ENCODE measurements at places on chromosomes 7 and 10.
A peak's percentile ranks its signal among the peaks of the same experiment; 100 is the strongest.

DNA sequence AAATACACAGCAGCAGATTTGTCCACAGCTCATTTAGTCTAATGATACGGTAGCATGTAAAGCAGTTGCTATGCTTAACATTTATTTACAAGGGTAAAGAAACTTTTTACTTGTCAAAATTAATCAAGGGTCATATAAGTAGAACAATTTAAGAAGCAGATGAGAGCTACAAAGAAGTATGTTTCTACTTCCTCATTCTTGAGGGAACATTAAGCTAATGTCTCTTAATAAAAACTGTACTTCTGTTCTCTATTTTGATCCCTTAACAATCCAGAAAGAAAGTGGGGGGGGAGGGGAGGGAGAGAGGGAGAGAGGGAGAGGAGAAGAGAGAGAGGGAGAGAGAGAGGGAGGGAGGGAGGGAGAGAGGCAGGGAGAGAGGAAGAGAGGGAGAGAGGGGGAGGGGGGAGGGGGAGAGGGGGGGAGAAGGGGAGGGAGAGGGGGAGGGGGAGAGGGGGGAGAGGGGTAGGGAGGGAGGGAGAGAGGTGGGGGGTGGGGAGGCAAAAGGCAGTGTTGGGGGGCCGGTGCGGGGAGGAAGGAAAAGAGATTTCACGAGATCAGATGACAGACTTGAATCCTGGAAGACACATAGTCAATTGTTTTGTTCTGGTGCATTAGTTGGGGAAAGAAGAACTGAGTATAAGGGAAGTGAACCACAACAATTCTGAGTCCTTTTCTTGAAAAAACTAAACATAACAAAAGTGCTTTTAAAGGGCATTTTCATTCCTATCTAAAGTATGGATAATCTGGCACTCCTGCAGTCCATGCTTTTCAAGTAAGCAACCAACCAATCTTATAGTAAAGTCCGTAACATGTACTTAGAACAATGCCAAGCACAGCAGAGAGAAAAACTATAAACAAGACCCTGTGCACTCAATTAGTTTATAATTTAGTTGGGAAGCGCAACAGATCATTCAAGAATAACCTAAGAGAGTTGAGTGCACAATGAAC is 128.0 kb downstream of the USP6NL start:
- peak; percentile 46 for DNase-seq

- no peak for DNase-seq
These were observed 6.3 kb upstream of the PILRB start for GRCh38 chr7:100351657-100352058.

- DNase-seq, result no peak
These were observed 365.2 kb upstream of the MEOX2 start for GRCh38 chr7:16051561-16052255.

DNA sequence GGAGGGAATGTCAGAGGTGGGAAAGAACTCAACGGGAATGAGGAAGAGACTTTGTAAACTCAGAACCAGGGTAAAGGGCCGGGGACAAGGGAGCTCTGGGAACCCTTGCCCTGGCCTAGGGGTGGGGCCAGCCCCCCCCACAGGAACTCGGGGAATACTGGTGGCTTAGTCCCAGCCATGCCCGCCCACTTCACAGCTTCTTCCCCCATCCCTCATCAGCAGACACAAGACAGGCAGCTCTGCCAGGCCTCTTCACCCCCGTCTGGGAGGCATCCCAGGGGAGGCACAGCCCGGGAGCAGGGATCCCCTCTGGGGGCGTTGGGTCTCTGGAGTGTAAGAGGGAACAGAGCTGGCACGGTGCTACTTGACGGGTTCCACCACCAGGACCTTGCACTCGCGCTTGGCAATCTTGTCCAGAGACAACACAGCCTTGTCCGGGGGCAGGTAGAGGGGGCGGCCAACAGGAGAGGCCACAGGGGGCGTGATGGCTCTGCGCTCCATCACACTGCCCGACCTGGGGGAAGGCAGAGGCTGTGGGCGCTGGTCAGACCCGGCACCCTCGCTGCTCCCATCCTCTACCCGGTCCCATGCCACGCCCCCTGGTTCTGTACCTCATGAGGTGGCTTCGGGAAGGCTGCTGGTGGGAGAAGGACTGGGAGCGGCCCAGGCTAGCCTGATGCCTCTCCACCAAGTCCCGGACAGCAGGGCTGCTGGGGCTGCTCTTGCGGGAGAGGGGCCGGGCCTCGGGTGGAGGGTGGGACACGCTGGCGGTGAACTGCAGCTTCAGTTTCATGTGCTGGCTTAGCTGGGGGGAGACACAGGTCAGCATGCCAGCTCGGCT is 3.7 kb downstream of the TRAPPC14 start:
- no peak for DNase-seq

DNA sequence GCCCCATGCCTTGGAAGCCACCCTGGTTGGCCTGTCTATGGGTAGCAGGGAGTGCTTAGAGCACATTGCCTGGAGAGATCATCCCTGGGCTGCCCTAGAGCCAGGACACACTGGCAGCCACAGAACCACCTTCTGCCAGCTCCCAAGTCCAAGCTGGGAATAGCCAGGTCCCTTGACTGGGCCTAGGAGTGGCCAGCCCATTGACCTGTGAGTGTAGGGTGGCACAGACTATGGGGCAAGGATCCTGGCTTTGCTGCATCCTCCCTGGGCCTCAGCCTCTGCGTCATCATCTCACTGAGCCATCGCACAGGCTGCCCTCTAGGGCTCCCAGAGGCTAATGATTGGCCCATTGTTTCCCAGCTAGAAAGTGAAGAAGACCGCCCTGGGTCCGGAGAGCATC is 7.0 kb downstream of the AQP1 start:
- peak; percentile 36 for DNase-seq

DNA sequence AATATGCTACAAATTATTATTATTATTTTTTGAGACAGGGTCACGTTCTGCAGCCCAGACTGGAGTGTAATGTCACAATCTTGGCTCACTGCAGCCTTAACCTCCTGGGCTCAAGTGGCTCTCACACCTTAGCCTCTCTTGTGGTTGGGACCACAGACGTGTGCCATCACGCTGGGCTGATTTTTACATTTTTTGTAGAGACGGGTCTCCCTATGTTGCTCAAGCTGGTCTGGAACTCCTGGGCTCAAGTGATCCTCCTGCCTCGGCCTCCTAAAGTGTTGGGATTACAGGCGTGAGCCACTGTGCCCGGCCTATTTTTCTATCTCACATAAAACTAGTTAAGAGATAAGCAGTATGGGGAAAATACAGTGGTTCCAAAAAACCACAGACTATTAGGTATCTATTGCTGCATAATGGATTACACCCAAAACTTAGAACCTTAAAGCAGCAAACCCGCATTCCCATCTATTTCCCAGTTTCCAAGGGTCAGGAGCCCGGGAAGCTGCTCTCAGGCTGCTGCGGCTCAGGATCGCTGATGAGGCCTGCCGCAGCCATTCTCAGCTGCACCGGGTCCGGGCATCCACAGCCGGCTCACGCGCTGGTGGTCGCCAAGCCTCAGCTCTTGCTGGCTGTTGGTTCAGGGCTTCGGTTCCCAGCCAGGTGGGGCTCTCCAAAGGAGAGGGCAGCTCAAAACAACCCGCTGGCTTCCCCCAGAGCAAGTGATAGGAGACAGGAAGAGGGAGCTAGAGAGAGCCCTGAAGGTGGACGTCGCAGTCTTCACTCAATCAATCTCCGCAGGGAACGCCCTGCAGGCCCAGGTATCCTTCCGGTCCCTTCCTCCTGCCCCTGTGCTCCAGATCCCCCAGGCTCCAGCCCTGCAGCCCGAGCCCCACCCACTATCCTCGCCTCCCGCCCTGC is 128.2 kb downstream of the UBE2H start:
- no peak for DNase-seq

- no peak for DNase-seq
These were observed 395.9 kb downstream of the GRM8 start for GRCh38 chr7:126856691-126857291.

GRCh38 chr7:158251061-158251965 is 336.3 kb downstream of the PTPRN2 start:
- DNase-seq, result no peak

- no peak for DNase-seq
These were observed 24.5 kb upstream of the ELAPOR2 start for GRCh38 chr7:87083865-87084519.

GRCh38 chr10:129993621-129994020 is 29.5 kb upstream of the EBF3 start:
- no peak for DNase-seq

DNA sequence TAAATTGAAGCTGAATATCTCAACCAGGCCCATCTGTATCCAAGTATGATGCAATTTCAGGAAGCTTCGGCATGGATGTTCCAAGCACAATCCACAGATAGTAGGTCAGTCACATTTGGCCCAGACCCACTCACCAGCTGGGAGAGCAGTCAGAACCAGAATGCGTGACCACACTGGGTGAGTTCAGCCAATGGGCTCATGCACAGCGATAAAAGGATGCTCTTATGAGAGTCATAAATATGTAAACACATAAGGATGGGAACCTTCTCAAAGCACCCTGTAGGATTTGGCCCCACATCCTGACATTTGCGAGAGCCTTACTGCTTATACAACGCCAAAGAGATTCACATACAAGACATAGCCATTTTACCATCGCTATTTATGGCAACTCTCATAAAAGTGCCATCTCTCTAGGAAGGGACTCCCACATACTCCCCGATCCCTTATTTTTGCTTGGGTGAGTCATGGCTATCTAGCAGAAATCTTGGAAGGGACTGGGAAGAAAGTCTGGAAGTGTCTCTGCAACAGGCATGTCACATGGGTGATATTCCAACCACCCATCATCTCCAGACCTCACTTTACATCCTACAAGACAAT is 3.0 kb downstream of the AFAP1L2 start:
- DNase-seq, result peak; percentile 28

DNA sequence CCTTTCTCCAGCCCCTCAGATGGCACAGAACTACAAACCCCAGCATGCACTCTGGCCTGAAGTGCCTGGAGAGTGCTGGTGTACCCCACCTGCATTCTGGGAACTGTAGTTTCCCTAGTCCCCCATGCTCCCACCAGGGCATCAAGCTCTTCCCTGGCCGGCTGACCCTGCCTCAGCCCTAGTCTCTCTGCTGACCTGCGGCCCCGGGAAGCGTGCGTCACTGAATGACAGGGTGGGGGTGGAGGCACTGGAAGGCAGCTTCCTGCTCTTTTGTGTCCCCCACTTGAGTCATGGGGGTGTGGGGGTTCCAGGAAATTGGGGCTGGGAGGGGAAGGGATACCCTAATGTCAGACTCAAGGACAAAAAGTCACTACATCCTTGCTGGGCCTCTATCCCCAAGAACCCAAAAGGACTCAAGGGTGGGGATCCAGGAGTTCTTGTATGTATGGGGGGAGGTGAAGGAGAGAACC is 2.1 kb downstream of the NOS3 start:
- DNase-seq, result no peak

- DNase-seq, result peak; percentile 32
These were observed 13.2 kb downstream of the PCLO start for GRCh38 chr7:83149466-83149865.

DNA sequence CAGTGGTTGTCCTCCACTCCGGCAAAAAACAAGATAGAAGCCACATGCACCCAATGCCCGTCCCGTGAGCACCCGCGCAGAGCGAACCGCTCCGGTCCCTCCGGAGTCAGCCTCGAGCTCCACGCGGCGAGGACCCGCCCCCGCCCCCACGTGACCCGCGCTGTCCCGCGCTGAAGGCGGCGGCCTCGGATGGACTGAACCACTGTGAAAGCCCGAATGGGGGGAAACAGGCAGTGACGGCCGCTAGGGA is 766 bp upstream of the EIF3B start:
- DNase-seq, result peak; percentile 83

DNA sequence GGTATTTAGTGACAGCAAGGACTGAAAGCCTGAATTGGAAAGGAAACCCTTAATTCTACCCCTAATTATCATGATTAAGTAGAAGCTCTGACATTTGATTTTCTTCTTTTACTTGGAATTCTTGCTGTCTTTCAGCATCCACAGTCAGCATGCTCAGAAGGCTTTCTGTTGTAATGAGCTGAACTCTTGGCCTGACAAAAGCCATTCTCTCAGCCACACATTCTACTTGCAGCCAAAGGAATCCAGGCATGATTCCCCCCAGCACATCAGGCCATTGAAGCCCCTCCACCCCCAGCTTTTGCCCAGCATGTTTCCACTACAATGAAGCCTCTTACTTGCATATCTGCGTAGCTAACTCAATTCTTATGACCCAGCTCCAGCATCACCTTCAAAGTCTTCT is 94.3 kb upstream of the FRMD4A start:
- DNase-seq, result no peak

DNA sequence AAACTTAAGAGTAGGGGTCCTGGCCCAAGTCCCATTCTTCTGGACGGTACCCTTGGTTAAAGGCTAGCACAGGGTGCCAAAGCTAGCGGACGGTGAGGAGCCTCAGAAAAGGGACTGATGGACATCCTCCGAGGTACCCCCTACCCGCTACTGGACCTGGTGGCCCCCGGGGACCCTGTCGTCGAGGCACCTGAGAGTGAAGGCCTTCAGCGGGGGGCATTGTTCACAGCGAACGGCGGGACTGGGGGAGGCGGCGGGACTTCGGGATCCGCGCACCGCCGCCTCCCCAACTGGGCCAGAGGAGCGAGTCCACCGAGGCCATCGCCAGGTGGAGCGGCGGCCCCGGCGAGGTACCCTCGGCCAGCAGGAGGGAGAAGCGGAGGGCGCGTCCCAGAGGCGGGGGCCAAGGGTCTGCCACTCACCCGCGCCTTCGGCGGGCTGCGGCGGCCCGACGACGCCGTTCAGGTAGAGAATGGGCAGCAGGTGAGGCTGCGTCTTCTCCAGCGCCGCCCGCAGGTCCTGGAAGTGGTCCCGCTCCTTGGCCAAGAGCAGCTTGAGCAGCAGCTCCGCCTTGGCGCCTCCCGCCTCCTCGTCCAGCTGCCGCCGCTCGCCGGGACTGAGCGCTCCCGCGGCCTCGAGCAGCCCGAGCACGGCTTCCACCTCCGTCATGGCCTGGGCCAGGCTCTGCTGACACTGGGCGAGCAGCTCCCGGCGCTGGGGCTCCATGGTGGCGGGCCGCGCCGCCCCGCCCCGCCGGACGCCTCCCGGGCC is 575 bp downstream of the DLG5 start:
- DNase-seq, result no peak

DNA sequence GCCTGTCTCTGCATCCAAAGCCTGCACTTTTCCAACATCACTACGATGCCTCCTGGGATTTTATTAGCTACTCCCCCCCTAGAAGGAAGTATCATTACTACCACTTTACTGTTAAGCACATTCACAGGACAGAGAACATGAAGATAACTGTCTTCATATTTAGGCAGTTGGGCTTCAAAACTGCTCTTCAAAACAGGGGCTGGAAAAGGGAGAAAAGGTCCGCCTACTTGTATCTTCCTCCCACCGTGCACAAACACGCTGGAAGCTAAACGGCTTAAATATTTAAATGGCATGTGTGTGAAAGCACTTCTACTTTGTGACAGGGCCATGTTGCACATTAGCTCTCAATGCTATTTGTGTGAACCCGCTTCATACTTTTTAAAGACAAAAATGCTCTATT is 999 bp downstream of the ITIH5 start:
- DNase-seq, result no peak

GRCh38 chr10:132685101-132685891 is 100.7 kb downstream of the NKX6-2 start:
- DNase-seq, result peak; percentile 92

All from pons (tissue), 1 donor.